ENCODE measurements at places on chromosomes 7 and 10.

- DNase-seq: no peak
- H3K36me3 ChIP-seq: no peaks in the 10 kb centered on the region
- H3K27me3 ChIP-seq: peaks cover 25% of the 10 kb centered on the region
- H3K27ac ChIP-seq: no peak overlapping the region
- no peak overlapping the region for H3K4me3 ChIP-seq
Observed at GRCh38 chr10:131775433-131775832, 125.4 kb upstream of the PPP2R2D start.

- H3K36me3 ChIP-seq: no peaks in the 10 kb centered on the region
- H3K27ac ChIP-seq: no peak overlapping the region
- no peak overlapping the region for H3K4me3 ChIP-seq
- DNase-seq: no peak
- no peaks in the 10 kb centered on the region for H3K4me1 ChIP-seq
Observed at GRCh38 chr10:100725071-100725471, 20.3 kb upstream of the PAX2 start.

DNA sequence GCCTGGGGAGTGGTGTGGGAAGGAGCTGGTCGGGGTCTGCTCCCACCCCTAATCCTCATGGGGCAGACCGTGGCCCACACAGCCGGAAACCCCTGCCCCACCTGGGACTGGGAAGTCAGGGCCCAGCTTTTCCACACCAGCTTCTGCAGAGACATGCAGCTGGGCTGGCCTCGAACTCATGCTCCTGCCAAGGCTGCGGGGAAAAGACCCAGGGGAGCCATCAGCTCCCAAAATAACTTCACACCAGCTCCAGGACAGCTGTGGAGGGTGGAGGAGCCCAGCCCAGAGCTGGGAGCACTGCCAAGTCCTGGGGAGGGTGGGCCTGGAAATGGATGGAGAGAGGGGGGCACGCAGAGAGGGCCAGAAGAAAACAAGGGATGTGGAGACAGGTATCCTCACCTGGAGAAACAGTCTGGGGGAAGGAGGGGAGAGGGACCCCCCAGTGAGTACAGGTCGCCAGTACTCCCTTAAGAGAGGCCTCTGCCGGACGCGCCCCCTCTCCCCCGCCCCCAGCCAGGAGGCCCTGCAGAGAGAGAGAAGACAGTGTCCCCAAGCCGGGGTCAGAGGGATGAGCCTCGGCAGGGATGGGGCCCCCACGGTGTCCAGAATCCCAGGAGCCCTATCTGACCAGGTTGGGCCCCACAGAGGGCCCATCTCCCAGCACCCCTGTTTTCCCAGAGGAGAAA, 11.5 kb upstream of the GRIFIN start:
- H3K4me3 ChIP-seq: no peak overlapping the region
- no peak overlapping the region for H3K27ac ChIP-seq
- no peaks in the 10 kb centered on the region for H3K4me1 ChIP-seq
- no peak for DNase-seq
- H3K27me3 ChIP-seq: no peaks in the 10 kb centered on the region

DNA sequence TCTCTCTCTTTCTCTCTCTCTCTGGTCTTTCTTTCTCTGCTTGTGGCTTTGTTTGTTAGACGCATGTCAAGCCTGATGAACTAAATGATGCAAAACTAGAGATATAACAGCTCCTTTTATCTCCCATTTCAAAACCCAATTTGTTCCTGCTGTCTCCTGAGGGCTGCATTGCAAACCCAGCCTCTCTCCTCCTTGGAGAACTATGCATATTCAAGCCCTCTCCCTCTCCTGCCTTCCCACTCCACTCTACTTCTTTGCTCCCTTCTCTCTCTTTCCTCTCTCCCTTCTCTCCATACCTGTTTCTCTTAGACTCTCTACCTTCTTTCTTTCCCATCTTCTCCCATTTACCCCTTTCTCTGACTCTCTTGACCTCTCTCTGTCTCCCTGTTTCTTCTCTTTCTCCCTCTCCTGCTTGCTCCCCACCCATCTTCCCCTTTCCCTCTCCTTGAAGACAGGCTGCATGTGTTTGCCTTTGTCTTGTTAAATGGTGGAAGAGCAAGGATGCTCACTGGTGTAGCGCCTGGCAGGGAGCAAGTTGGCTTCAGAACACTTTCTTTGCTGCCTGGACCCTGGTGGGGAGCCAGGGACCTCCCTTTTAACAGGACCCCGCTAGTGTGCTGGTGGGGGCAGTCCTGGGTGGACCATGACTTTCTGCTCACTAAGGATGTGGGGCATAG, 142.9 kb downstream of the CDH23 start:
- no peak overlapping the region for H3K27ac ChIP-seq
- DNase-seq: no peak
- peaks cover 49% of the 10 kb centered on the region for H3K27me3 ChIP-seq
- no peaks in the 10 kb centered on the region for H3K4me1 ChIP-seq
- H3K36me3 ChIP-seq: no peaks in the 10 kb centered on the region

DNA sequence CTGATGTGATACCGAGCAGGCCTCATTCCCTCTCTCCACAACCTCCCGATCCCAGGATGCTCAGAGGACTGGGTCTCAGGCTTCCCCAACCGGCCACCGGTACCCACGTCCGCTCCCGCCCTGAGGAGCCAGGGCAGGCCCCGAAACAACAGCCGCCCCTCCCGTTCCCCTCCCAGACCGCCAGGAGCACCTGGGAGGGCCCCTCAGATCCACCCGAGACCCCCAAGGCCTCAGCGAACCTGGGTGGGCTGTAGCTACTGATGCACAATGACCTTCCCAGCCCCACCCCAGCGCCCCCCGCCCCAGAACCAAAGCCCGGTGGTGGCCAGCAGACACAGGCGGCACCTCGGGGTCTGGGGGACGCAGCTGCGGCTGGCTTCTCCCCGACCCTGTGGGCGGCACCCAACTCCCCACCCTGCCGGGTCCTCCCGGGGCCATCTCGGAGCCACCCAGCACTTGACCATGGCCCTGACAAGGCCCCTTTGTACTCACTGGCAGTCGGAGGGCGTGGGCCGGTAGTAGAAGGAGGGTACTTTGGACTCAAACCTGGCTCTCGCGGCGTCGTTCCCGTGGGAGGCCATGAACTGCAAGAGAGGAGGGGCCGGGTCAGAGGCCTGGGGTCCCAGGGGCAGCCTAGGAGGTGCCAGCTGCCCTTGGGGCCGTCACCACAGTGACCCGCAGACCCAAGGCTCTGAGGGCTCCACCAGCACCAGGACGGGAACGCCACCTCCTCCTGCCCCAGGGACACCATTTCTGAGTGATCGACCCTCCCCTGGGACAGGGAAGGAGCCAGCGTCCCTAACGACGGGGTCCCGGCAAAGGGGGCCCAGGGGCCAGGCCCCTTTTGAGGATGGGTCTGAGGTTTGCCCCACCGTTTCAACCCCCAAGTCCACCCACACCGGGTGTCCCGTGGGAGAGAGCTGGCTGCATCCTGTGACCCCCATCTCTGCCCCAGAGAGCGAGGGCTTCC, 28.1 kb downstream of the ADAP1 start:
- H3K36me3 ChIP-seq: no peaks in the 10 kb centered on the region
- H3K4me1 ChIP-seq: peaks cover 15% of the 10 kb centered on the region
- DNase-seq: no peak
- H3K4me3 ChIP-seq: no peak overlapping the region

DNA sequence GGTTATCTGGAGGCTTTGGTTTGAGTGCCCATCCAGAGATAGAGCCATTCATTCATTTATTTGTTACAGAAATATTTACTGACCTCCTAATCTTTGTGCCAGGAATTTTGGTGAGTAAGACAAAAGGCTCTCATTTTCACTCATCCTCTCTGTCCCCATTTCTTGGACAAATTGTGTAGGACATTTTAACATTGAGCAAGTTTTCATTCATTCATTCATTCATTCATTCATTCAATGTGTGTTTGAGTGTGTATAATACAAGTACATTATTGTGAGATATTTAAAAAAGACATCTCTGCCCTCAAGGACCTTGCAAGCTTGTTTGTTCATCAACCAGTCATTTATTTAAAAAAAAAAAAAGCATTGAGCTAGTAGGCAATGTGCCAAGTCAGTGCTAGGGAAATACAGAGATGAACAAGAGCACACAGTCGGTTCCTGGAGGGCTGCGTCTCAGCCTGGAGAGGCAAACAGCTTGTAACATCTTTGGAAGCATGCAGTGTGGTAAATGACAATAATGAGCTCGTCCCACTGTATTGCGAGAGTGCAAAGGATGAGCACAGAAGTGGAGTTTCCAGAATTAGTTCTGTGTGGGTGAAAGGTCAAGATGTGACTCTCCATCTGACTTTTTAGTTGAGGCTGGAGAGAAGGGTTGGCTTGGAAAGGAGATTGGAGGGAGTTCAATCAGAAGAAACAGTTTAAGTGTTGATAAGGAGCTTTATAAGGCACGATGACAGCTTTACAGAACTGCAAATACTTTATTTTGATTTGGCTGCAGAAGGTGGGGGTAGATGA, 50.5 kb upstream of the HBP1 start:
- DNase-seq: no peak
- H3K4me1 ChIP-seq: peaks cover 7% of the 10 kb centered on the region
- no peak overlapping the region for H3K4me3 ChIP-seq
- H3K27ac ChIP-seq: no peak overlapping the region
- H3K36me3 ChIP-seq: no peaks in the 10 kb centered on the region

DNA sequence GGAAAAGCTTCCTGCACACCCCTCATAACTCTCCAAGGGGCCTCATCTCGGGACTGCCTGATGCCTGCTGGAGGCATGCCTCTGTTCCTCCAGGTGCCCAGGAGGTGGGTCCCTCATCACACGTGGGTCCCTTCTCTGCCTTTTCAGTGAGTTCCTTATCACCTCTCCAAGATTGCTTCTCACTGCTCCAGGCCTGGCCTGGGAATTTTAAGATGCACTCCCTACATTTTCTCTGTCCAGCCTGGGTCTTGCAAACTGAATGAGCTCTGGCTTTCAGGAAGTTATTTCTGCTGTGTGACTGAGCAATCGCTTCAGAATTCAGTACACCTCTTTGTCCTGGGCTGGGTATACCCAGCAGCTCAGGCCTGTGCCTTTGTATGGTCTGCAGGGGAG, 43.8 kb downstream of the LRRC18 start:
- H3K27me3 ChIP-seq: peaks cover 19% of the 10 kb centered on the region
- H3K27ac ChIP-seq: no peak overlapping the region
- no peaks in the 10 kb centered on the region for H3K36me3 ChIP-seq

DNA sequence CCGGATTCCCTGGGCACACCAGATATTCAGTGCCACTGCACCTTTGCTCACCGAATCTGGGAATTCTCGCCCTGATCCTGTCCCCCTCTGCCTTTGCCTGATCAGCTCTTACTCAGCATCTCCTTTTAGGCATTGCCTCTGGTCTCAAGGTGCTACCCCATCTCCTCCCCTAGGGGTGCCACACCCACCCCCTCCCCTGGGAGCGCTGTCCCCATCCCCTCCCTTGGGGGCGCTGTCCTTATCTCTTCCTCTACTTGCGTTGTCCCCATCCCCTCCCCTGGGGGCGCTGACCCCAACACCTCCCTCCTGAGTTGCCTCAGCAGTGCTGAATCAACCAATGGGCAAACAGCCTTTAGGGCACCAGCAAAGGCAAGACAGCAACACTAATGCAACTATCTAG, 686.9 kb upstream of the FOXK1 start:
- DNase-seq: no peak
- no peak overlapping the region for H3K27ac ChIP-seq
- no peaks in the 10 kb centered on the region for H3K4me1 ChIP-seq
- H3K36me3 ChIP-seq: no peaks in the 10 kb centered on the region
- no peaks in the 10 kb centered on the region for H3K27me3 ChIP-seq

- H3K27ac ChIP-seq: no peak overlapping the region
- peaks cover 6% of the 10 kb centered on the region for H3K36me3 ChIP-seq
- H3K4me3 ChIP-seq: no peak overlapping the region
- H3K27me3 ChIP-seq: no peaks in the 10 kb centered on the region
- peaks cover 9% of the 10 kb centered on the region for H3K4me1 ChIP-seq
- DNase-seq: no peak
Observed at GRCh38 chr10:100167553-100168312, 18.1 kb downstream of the ERLIN1 start.

GRCh38 chr10:89550509-89550908, 15.1 kb upstream of the SLC16A12 start:
- peaks cover 39% of the 10 kb centered on the region for H3K4me1 ChIP-seq
- no peaks in the 10 kb centered on the region for H3K27me3 ChIP-seq
- peak; percentile 14 for DNase-seq
- H3K36me3 ChIP-seq: no peaks in the 10 kb centered on the region
- no peak overlapping the region for H3K27ac ChIP-seq

DNA sequence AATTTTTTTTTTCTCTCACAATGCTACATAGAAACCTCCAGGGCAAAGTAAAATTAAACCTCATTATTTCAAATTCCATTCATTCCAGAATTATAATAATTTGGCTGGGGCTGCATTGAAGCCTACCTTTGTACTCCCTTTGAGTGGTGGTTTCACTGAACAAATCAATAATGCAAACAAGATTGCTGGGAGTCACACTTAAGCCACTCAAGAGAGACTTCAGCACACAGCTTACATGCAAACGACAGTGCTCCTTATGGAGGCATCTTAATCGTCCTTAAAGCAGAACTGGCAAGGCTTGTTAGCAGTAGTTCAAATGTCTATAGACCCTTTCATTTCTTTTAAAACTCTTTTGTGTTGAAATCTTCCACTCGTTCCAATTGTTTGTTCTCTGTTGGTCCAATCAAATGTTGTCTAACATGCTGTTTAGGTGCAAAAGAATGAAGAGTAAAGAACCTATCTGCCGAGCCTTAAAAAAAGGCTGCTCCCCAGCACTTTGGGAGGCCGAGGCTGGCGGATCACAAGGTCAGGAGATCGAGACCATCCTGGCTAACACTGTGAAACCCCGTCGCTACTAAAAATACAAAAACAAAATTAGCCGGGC, 294.9 kb downstream of the FGFR2 start:
- peaks cover 27% of the 10 kb centered on the region for H3K27me3 ChIP-seq
- no peak overlapping the region for H3K4me3 ChIP-seq
- H3K27ac ChIP-seq: no peak overlapping the region
- H3K36me3 ChIP-seq: no peaks in the 10 kb centered on the region

- H3K27me3 ChIP-seq: no peaks in the 10 kb centered on the region
- DNase-seq: no peak
- no peaks in the 10 kb centered on the region for H3K4me1 ChIP-seq
- H3K4me3 ChIP-seq: no peak overlapping the region
- H3K27ac ChIP-seq: no peak overlapping the region
- no peaks in the 10 kb centered on the region for H3K36me3 ChIP-seq
Observed at GRCh38 chr10:119281581-119282071, 74.3 kb downstream of the GRK5 start.

- DNase-seq: no peak
- no peaks in the 10 kb centered on the region for H3K36me3 ChIP-seq
- peaks cover 18% of the 10 kb centered on the region for H3K4me1 ChIP-seq
- H3K4me3 ChIP-seq: no peak overlapping the region
- H3K27ac ChIP-seq: no peak overlapping the region
Observed at GRCh38 chr7:15214976-15215375, 312.4 kb upstream of the DGKB start.

GRCh38 chr10:79405221-79405994, 40.0 kb downstream of the ZCCHC24 start:
- DNase-seq: no peak
- no peak overlapping the region for H3K4me3 ChIP-seq
- no peaks in the 10 kb centered on the region for H3K36me3 ChIP-seq
- H3K27ac ChIP-seq: no peak overlapping the region
- peaks cover 28% of the 10 kb centered on the region for H3K4me1 ChIP-seq

DNA sequence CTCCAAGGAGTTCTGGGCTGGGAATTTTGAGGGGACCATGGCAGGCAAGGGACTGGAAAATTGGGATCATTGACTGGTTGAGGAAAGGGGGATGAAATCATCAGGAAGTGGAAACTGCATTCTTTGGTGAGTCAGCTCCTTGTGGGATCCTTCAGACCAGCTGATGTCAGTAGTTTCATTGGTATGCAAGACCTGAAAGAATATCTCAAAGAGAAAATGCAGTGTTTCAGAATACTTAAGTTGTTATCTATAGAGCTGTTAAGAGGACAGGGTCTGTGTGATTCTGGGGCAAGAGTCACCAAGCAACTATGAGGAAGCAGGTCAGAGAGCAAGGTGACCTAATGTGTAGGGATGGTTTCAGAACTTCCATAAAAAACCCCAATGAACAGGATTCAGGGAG, 595.9 kb upstream of the AUTS2 start:
- H3K4me1 ChIP-seq: no peaks in the 10 kb centered on the region
- no peaks in the 10 kb centered on the region for H3K27me3 ChIP-seq
- H3K36me3 ChIP-seq: no peaks in the 10 kb centered on the region
- H3K4me3 ChIP-seq: no peak overlapping the region
- DNase-seq: no peak
